Gastrocnemius medialis (tissue), 4 donors: ENCODE measurements at places on chromosomes 4 and X.

- no peak for DNase-seq
These were observed 25.2 kb upstream of the PLAC1 start for GRCh38 chrX:134683351-134684005.

DNA sequence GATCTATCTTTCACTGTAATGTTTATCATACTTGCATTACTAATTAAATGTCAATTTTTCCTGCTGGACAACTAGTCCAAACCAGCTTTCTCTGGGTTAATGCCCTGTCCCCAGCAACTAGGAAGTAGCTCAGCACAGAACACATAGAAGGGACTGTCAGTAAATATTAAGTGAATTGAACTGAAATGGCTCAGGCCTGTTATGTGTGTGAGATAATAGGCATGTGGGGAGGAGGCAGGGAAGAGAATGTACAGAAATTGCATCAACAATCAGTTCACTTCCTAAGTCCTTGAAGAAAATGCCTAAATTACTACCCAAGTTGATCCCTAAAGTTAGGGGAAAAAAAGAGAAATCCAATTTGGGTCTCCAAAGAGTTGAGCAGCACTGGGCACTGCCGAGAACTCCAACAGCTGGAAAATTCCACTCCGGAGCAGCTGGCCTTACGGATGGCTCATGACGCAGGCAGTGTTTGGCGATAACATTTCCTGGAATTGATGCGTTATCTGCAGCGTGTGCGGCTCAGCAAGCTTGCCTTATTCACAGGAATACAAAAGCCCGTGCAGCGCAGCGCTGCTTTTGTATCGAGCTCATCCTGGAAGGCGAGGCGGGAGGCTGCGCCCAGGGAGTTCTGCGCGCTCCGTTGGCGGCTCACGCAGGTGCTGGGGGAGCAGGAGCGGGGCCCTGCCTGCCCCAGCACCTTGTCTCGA is 297.3 kb upstream of the LCORL start:
- no peak for DNase-seq

GRCh38 chr4:1171311-1172227 is 814 bp downstream of the SPON2 start:
- DNase-seq, result no peak

- no peak for DNase-seq
These were observed 11.7 kb downstream of the RELL1 start for GRCh38 chr4:37674439-37674838.

DNA sequence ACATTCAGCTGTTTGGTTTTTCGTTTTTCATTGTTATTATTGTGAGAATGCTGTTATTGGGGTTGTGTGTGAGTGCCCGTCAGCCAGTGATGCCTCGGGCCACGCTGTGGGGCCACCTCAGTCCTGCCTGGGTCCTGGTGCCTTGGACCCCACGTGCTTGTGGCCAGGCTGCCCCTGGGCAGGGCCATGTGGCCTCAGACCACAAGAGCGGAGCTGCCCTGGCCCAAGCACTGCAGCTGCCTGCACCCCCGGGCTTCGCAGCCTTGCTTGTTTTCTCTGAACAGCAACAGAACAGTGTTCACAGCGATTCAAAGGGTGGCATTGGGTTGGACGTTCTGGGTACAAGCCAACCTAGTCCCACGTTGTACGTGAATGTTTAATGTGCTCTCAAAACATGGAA is 56.9 kb downstream of the CPLX1 start:
- no peak for DNase-seq

DNA sequence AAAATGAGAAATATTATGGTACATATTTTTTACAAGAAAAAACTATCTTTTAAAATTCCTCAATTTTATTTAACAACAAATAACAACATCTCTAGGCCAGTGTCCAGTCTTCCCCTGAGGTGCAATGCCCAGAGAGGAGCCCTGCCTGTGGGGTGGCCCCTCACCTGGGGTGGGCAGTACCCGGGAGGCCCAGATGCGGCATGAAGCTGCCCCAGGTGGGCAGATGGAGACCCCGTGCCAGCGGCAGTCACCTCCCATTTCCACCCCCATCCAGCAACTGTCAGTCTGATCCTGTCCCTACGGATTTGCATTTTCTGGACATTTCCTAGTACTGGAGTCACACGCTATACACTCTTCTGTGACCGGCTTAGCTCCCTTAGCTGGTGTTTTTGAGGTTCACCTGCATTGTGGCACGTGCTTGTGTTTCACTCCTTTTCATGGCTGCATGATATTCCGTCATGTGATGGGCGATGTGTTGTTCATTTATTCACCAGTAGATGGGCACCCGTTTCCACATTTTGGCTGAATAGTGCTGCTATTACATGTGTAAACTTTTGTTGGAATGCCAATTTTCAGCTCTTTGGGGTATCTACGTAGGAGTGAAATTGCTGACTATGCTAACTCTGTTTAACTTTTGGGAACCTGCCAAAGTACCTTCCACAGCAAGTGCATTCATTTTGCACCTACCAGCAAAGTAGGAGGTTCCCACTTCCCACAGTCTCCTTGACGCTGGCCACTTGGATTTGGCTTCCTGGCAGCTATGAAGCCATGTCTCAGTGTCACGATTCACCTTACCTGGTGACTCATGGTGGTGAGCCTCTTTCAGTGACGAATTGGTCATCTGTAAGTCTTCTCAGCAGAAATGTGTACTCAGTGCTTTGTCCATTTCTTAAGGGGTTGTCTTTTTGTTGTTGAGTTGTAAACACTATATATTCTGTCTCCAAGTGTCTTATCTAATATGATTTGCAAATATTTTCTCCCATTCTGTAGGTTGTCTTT is 11.7 kb upstream of the MAEA start:
- DNase-seq, result no peak

DNA sequence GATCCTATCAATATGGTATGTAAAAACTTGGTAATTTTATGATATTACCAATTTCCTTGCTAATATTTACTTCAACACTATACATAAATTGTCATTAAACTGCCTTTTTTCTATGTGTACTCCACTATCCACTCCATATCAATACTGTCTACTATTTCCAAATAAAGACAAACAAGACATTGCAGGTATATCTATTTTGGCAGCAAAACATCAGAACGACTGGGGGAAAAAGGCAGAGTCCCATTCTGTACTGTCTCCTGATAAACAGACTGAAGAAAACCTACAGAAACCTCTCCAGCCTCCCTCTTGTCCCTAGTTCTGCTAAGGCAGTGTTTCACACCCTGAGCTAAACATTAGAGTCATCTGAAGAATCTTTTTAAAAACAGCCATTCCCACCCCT is 96.6 kb downstream of the ATRX start:
- DNase-seq, result no peak
